ENCODE measurements at places on chromosomes 2 and 18. TPM values are rescaled to one million over a fixed set of nuclear protein-coding genes. Genes with fewer than 3 reads are reported as not detected.

DNA sequence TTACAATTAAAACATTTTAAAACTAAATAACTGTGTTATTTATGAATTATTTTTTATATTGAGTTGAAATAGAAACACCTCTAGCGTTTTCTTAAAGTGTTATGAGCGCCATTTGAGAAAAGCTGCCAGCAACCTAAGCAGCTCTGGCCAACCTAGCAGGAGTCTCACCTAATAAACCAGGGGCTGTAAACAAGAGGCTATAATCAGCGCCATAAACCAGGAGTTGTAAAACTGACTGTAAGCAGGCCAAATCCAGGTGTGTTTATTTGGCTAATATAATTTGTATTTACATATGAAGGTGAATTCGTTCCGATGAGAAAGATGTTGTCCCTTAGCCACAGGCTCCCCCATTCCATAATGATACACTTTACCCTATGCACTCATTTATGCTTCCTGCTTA is 34.7 kb downstream of the LRRTM1 start:
- no peaks in the 10 kb centered on the region for H3K27me3 ChIP-seq
- H3K4me3 ChIP-seq = no peak overlapping the region
- no peak overlapping the region for H3K27ac ChIP-seq

DNA sequence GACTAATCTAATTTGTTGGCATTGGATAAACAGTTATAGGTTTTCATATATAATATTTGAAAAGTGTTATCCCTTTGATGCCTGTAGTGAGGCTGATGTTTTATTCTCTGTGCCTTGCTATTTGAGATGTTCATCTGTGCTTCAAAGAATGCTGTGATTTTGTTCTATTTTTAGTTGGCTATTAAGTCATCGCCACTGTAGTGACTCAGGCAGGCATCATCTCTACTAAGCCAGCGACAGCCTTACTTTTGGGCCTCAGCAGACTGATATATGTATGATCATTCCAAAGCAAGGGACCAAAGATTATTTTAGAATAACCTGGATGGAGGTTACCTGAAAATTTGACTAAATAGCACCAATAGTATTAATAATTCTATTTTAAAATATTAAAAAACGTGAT is 1674.5 kb upstream of the NXPH2 start:
- H3K27me3 ChIP-seq = no peaks in the 10 kb centered on the region
- H3K4me3 ChIP-seq = no peak overlapping the region
- no peaks in the 10 kb centered on the region for H3K36me3 ChIP-seq
- no peak for DNase-seq
- H3K27ac ChIP-seq = peak overlapping the region; percentile 8

CCDC150 gene
- total RNA-seq = 8.5 TPM

LCT gene
- under 0.01 TPM for total RNA-seq

Measured in osteoblast (primary cell).